ENCODE measurements at places on chromosomes 1 and 21.

DNA sequence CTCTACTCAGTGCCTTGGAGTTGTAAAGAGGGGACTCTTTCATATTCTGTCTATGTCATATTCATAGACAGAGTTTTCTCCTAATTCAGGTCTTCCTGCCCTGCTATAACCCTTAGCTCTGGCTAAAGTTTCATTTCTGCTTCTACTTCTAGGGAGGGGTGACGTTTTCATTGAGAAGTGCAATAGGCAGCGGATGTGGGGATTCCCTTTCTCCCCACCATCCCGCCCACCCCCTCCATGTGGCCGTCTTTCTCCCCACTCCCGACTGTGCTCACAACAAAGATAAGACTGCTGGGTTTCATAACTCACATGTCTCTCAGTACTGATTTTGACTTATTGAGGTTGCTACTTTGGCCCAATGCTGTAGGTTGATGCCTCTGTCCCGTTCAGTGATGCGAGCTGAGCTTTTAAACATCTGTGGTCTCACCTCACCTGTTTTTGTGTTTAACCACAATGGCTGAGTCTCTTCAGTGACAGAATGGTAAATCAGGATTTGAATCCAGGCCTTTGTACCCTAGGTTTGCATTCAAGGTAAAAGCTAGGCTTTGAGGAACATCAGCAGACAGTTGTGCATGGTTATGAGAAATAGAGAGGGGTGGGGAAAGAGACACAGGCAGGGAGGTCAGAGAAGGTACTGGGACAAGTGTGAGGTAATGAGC lies 7.8 kb upstream of the KIF14 start:
- DNase-seq = no peak

DNA sequence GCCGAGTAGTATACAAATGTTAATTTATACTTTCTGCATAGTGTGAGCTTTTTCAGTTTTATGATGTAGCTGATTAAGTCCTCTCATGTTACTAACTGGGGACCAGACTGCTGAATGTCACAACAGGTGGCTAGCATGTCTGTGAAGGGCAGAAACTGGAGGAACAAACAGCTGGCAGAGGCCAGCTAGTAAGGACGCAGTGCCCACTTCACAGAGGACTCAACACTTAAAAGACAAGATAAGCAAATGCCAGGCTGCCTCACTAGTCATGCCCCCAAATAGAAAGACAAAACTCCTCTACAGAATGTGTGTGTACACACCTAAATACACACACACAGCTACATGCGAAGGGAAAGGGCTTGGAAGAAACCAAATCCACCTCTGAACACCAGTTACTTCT lies 73.8 kb upstream of the ZNF678 start:
- DNase-seq = no peak

- no peak for DNase-seq
Observed at GRCh38 chr1:11784993-11785769, 20.6 kb downstream of the MTHFR start.

GRCh38 chr21:38476385-38476784 lies 21.9 kb downstream of the ERG start:
- no peak for DNase-seq

- no peak for DNase-seq
Observed at GRCh38 chr1:90155721-90156487, 161.0 kb downstream of the ZNF326 start.

DNA sequence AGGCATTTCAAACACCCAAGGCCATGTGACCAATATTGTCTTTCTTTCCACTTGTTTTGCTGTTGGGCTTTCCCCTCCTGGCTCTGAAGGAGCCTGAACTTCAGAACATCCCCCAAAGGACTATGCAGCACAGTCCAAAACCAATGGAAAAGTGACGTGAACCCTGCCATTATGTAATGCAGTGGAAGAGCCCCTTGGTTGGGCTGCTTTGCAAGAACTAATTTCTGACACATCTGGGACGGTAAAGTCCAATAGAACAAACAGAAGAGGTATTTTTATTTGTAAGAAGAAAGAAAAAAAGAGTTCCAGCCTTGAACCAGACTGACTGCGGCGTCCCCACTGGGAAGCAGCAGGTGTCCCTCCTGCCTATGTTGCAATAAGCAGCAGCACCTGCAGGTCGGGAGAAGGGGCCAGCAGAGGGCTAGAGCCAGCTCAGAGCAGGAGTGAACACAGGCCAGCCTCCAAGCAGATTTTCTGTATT lies 116.7 kb downstream of the CDC7 start:
- peak; percentile 14 for DNase-seq

DNA sequence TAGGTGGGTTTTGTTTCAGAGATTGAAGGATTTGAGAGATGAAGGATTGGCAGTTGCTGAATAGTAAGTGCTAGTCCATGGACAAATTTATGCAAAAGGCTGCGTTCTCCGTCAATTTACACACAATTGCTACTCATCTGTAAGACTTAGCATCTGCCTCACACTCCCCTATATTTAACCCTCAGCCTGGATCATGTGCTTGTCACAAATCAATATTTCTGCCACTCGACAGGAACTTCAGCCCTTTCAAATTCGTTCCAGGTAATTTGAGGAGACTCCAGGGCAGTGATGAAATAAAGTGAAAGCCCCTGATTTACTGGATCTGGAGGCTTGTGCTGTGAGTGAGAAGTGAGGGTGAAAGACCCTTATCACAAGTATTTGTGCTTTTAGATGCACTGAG lies 105.6 kb upstream of the UBE2U start:
- DNase-seq = peak; percentile 26

- no peak for DNase-seq
Observed at GRCh38 chr1:114124644-114125043, 29.0 kb downstream of the SYT6 start.

- DNase-seq = peak; percentile 63
Observed at GRCh38 chr1:3068564-3069431, at the start of gene PRDM16. TSS of gene PRDM16 (plus strand) at chr1:3069203. CDS start at chr1:3069260, 57 bp downstream.

DNA sequence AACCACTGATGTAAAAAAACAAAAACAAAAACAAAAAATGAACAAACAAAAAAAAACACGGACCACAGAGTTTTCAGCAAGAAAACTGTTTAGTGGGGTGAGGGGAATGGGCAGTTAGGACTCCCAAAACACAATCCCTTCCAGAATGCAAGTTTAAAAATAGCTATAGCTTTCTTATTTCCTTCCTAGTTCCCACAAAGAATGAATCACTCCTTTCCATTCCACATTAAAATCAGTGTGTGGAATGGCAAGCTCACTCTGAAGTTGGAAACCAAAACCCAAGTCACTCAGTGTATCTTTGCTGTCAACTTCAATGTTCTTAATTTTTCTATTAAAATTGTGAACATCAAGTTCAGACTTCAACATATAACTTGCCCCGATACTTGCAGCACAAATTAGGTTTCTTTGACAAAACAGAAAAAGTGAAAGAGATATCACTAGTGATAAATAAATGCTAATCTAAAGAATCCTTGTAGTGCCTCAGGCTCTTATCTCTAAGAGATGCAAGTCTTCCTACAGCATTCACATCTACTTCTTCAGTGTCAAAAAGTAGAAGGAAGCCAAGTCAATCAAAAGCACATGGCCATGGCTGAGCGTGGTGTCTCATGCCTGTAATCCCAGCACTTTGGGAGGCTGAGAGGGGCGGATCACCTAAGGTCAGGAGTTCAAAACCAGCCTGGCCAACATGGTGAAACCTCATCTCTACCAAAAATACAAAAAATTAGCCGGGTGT lies 45.5 kb downstream of the TOR3A start:
- no peak for DNase-seq

DNA sequence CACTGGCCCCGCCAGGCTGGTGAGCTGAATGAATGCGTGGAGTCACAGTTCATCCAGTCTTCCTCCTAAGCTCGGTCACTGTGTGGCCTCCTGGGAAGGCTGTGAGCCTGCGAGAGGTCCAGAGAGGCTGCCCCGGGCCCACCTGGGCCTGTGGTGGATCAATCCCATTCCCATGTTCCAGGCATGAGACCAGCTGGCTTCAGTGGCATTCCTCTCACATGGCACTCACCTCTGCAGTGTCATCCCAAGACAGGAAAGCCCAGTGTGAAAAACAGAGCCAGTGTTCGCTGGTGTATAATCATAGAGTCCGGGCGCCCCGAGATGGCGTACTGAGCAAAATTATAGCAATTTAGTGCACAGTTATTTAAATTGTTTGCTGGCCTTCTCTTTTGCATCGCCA lies 37.6 kb upstream of the EPHA8 start:
- no peak for DNase-seq

DNA sequence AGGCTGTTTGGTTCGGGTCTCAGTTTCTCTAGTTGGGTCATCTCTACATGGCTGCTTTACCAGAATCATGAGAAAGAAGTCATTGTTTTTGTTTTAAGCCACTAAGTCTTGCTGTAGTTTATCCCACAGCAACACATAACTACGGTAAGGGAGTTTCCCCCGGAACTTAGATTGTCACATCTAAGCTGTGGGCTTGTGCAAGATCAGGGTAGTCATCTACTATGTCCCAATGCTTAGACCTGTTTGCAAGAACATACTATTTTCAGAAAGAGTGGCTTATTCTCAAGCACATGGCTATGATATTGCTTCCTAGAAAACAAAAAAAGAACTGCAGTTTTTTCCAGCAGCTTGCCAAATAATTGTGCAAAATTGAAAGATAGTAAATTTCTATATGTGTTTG lies 18.0 kb upstream of the OLIG2 start:
- no peak for DNase-seq

GRCh38 chr1:55423376-55423775 lies 208.2 kb upstream of the USP24 start:
- no peak for DNase-seq

DNA sequence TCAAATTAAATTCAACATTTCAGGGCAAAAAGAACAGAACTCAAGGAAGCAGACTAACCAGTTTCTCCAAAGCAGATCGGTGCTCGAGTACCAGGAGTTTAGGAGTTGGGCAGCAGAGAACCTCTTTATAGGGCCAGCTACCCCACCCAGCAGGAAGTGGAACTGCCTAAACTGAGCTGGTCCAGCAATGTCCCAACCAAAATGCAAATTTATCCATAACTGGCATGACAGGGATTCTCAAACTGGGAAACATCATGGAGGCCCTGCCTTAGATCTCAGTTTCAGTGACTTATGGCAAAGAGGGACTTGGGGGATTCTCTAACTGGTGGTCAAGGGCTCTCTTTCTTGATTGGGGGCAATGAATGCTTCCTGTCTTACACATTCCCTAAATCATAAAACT lies at the start of gene SPRR2B:
TSS of gene SPRR2B (minus strand) at position 101 of the 400 bp plus-strand sequence. CDS start 772 bp downstream, outside the sequence.
- no peak for DNase-seq

DNA sequence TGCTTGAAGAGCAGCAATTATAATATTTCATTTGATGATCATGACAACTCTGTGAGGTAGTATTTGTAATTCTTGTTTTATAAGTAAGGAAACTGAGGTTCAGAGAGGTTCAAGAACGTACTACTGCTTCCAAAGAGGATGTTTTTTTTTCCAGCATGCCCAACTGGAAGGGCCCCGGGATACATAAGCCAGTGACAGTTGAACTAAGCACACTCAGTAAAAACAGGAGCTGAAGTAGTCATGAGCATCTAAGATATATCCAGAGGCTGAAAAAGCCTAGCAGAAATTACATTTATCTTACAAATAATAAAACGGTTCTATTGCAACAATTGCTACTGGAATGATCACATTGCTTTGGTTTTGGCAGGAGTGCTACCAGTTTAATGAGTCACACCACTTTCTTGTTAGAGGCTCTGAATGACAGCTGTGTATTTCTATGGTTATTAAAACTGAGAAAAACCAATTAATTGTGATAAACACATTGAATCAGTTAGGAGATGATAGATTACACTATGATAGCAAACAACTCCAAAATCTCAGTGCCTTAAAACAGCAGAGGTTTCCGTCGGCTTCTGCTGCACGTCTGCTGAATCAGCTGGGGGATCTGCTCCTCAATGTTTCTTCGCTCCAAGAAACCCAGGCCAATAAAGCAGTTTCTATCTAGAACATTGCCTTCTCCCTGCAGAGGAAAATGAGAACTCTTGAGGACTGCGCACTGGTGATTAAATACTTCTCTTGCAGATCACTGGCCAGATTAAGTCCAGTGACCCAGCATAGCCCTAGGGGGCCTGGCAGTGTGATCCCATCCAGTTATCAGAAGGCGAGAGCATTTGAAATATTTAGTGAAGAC lies 522.7 kb downstream of the PLPP3 start:
- no peak for DNase-seq

- no peak for DNase-seq
Observed at GRCh38 chr1:70719154-70719553, 308.1 kb downstream of the CTH start.

DNA sequence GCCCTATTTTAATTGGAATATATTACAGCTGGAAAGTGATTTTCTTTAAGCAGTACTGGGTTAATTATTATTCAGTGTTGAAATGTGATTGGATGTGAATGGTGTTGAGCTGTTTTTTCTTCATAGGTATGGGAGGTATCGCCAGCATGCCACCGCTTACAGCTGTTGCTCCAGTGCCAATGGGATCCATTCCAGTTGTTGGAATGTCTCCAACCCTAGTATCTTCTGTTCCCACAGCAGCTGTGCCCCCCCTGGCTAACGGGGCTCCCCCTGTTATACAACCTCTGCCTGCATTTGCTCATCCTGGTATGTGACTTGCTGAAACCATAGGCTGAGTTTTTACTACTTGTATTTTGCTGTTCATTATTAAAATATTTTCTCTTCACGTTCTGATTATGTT lies 107.7 kb downstream of the ITSN1 start:
- peak; percentile 16 for DNase-seq

DNA sequence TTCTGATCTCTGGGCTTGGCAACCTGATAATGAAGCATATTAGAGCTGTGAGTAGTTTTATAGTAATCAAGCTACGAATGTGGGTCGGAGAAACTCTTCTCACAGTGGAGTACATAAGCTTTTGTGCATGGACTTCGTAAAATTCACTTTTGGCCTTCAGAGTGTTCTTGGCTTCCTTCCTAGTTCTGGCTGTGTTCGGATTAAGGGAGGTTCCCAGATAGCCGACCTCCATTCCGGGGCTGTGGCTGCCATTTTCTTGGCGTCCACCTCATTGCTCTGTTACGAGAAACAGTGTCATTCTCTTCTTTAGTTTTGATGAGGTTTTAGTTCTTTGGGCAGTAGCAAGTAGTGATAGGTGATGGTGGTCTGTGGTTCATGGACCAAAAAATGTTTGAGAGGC lies 26.3 kb downstream of the CAMTA1 start:
- DNase-seq = no peak

DNA sequence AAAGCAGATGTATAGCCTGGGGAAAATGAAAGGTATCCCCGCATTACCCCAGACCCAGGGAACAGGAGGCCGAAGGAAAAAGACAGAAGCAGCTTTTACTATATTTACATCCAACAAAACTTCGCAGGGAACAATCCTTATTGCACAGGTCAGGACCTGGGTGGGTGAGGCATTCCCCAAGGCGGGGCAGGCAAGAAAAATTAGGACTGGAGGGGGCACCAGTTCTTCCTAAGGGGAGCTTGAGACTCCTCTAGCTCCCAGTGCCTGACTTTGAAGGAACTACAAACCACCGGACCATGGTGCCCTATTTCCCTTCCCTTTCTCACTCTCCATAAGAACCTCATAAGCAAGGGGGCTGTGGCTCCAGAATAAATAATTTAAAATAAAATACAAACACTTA lies 6.7 kb upstream of the GATAD2B start:
- DNase-seq = no peak

GRCh38 chr1:22727873-22728272 lies 17.2 kb downstream of the EPHB2 start:
- no peak for DNase-seq

- DNase-seq = no peak
Observed at GRCh38 chr1:82921759-82922158, 1077.2 kb downstream of the TTLL7 start.
